ENCODE measurements at places on chromosomes 11 and 22.

DNA sequence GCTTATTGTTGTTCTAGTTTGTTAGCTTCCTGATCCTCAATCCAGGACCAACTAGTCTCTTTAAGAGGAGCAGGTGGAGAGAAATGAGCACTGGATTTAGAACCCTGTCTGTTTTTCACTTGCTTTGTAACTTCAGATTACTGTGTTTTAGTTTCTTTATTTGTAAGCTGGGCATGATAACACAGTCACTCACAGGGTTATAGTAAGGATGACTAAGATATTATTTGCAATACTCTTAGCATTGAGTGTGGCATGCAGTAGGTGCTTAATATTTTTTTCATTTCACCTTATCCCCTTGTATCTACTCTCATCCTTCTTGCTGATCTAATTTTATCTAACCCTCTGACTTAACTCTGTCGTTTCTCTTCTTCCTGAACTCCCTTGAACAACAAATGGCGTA lies 33.8 kb downstream of the DNHD1 start:
- H3K27ac ChIP-seq: no peak overlapping the region
- H3K4me3 ChIP-seq: no peak overlapping the region
- no peaks in the 10 kb centered on the region for H3K4me1 ChIP-seq
- no peaks in the 10 kb centered on the region for H3K36me3 ChIP-seq

DNA sequence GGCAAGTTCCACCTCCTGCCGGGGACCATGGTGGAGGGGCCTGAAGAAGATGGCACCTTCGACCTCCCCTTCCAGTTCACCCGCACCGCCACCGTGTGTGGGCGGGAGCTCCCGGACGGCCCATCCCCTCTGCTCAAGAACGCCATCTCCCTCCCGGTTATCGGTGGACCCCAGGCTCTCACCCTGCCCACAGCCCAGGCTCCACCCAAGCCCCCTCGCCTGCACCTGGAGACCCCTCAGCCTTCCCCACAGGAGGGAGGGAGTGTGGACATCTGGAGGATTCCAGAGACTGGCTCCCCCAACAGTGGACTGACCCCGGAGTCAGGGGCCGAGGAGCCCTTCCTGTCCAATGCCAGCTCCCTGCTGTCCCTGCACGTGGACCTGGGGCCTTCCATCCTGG lies 6.4 kb downstream of the CDC42EP2 start:
- H3K36me3 ChIP-seq: no peaks in the 10 kb centered on the region
- no peak overlapping the region for H3K27ac ChIP-seq
- DNase-seq: no peak
- H3K4me1 ChIP-seq: peaks cover 16% of the 10 kb centered on the region

- DNase-seq: peak; percentile 76
- H3K4me3 ChIP-seq: peak overlapping the region; percentile 75
- no peaks in the 10 kb centered on the region for H3K27me3 ChIP-seq
- peaks cover 5% of the 10 kb centered on the region for H3K36me3 ChIP-seq
- H3K4me1 ChIP-seq: peaks cover 70% of the 10 kb centered on the region
Measured at GRCh38 chr11:118910309-118911112, 15.2 kb downstream of the BCL9L start.

GRCh38 chr22:23565305-23565914 lies 14.7 kb downstream of the IGLL1 start:
- peak overlapping the region; percentile 85 for H3K4me3 ChIP-seq
- peaks cover 34% of the 10 kb centered on the region for H3K4me1 ChIP-seq

GRCh38 chr11:103528046-103528445 lies 418.8 kb downstream of the DYNC2H1 start:
- no peak for DNase-seq
- no peaks in the 10 kb centered on the region for H3K36me3 ChIP-seq
- H3K4me1 ChIP-seq: no peaks in the 10 kb centered on the region
- peaks cover 3% of the 10 kb centered on the region for H3K27me3 ChIP-seq
- no peak overlapping the region for H3K27ac ChIP-seq

- no peaks in the 10 kb centered on the region for H3K36me3 ChIP-seq
- H3K4me1 ChIP-seq: peaks cover 16% of the 10 kb centered on the region
- H3K4me3 ChIP-seq: no peak overlapping the region
- DNase-seq: no peak
Measured at GRCh38 chr22:19526702-19527111, 2.5 kb upstream of the CLDN5 start.

- H3K4me3 ChIP-seq: no peak overlapping the region
- H3K36me3 ChIP-seq: peaks cover 8% of the 10 kb centered on the region
- H3K27me3 ChIP-seq: no peaks in the 10 kb centered on the region
- H3K27ac ChIP-seq: no peak overlapping the region
- DNase-seq: no peak
Measured at GRCh38 chr22:46673662-46674236, 53.6 kb downstream of the GRAMD4 start.

DNA sequence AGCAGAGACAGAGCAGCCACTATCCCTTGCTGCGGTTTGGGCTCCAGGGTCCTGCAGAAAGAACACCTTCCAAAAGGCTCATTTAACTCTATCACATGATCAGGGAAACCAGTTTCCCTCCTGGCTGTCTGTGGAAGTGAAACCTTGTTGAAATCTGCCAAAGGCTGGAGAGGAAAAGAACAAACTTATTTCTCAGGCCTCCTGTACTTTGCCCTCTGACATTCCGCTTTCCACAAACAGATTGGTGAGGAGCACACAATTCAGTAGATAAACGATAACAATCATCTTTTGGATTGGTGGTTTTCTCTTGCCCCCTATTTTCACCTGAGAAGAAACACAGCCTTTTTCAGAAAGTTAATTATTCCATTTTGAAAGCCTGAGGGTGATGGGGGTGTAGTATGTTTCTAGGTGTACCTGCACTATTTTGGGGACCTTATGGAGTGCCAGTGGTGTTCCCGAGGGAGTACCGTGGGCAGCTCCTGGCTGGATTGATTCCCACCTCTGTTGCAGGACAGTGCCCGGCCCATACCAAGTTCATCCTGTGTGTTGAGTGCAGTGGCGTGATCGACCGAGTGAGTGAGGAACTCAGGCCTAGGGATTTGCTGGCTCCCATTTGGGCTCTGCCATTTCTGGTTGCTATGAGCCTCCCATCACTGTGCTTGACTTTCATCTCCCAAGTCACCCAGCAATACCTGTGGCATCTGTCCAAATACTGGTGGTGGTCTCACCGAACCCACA lies 102.0 kb downstream of the TBC1D22A start:
- no peak overlapping the region for H3K27ac ChIP-seq
- H3K36me3 ChIP-seq: peaks cover 45% of the 10 kb centered on the region
- H3K27me3 ChIP-seq: no peaks in the 10 kb centered on the region

DNA sequence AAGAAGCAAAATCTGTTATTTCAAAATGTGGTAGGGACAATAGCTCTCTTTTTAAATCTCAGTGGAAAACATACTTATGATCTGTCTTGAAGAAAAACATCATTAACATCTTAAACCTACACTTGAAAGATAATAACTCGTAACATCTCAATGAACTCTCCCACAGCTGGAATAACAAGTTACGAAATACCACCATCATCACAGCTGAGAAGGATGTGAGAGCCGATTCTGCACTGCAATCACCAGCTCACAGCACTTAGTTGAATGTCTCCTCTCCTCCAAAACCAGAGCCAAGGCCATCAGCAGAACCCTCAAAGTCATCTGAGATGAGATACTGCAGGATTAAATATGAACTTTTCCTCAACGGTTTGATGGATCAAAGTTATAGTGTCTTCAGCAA lies 124.3 kb downstream of the ARHGAP20 start:
- no peak overlapping the region for H3K4me3 ChIP-seq
- no peak for DNase-seq
- no peaks in the 10 kb centered on the region for H3K4me1 ChIP-seq
- no peaks in the 10 kb centered on the region for H3K36me3 ChIP-seq

DNA sequence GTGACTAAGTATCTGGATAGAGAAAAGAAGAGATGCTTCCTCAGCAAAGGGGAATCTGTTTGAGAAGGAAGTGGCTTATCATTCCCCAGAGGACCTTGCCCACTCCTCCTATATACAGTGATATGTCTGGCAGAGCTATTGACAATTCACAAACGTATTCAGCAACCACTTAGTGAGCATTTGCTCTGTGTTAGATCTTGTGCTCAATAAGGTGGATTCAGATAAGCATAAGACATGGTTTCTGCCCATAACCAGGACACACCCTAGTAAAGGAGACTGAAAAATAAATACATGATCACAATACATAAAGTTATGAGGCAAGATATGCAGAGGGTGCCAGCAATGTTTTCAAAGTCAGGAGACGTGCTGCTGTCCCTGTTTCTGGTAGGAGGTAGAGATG lies 1.4 kb downstream of the TMEM9B start:
- H3K36me3 ChIP-seq: no peaks in the 10 kb centered on the region
- H3K27me3 ChIP-seq: no peaks in the 10 kb centered on the region
- H3K27ac ChIP-seq: no peak overlapping the region
- peak overlapping the region; percentile 90 for H3K4me3 ChIP-seq
- peaks cover 44% of the 10 kb centered on the region for H3K4me1 ChIP-seq
- no peak for DNase-seq

GRCh38 chr22:33539902-33540751 lies 380.1 kb downstream of the LARGE1 start:
- no peak overlapping the region for H3K4me3 ChIP-seq
- peaks cover 10% of the 10 kb centered on the region for H3K36me3 ChIP-seq
- DNase-seq: no peak
- no peak overlapping the region for H3K27ac ChIP-seq

- peaks cover 5% of the 10 kb centered on the region for H3K36me3 ChIP-seq
- peaks cover 9% of the 10 kb centered on the region for H3K27me3 ChIP-seq
- no peak overlapping the region for H3K27ac ChIP-seq
Measured at GRCh38 chr22:47218671-47219070, 456.2 kb downstream of the TBC1D22A start.

DNA sequence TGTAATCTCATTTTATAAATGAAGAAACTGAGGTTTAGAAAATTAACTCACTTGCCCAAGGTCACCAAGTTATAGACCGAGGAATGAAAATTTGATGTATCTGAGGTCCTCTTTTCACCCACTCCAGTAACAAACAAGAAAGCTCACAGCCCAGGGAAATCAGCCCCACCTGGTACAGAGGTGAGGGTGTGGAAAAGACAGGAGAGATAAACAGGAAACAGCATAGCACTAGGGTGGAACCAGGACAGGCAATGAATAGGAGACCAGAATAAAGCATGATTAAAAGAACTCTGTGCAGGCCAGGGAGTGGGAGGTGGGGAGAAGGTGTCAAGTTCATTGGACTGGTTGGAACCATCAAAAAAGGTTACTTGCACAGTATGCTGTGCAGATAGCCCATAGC lies 46.2 kb upstream of the SMCO4 start:
- H3K36me3 ChIP-seq: no peaks in the 10 kb centered on the region
- DNase-seq: no peak
- H3K27ac ChIP-seq: no peak overlapping the region
- peaks cover 4% of the 10 kb centered on the region for H3K4me1 ChIP-seq

DNA sequence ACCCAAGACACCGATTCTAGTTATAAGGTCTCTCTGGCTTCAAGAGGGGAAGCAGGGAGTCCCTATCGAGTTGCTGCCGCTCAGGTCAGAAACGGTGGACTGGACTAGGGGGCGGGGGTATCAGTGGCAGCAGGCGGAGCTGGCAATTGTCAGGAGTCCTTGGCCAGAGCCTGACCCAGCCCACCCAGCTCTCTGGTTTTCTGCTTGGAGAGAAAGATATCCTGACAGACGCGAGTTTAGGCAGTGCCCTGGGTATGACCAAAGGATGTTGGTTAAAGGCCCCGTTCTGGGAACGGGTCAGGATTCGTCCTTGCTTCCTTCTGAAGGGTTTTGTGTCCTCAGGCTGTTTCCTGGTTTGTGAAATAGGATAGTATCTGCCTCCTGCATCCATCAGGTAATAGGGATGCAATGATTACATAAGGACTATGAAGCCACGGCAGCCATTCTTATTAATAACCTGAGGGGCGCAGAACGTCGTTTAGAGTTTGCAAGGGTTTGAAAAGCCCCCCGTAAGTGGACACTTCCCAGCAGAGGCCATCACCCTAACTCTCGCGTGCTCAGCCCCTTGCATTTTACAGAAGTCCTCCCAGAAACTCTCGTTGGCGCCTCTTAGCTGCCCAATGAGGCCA lies 700 bp upstream of the DEPDC5 start:
- no peaks in the 10 kb centered on the region for H3K36me3 ChIP-seq
- no peaks in the 10 kb centered on the region for H3K27me3 ChIP-seq
- peaks cover 54% of the 10 kb centered on the region for H3K4me1 ChIP-seq

- no peaks in the 10 kb centered on the region for H3K36me3 ChIP-seq
- no peak for DNase-seq
- H3K27ac ChIP-seq: no peak overlapping the region
- H3K4me1 ChIP-seq: peaks cover 33% of the 10 kb centered on the region
- no peak overlapping the region for H3K4me3 ChIP-seq
Measured at GRCh38 chr22:21026783-21027692, 5.3 kb downstream of the SLC7A4 start.

GRCh38 chr11:78397398-78397797 lies 20.2 kb downstream of the GAB2 start:
- no peaks in the 10 kb centered on the region for H3K36me3 ChIP-seq
- H3K27me3 ChIP-seq: no peaks in the 10 kb centered on the region
- no peak overlapping the region for H3K27ac ChIP-seq
- DNase-seq: no peak

GRCh38 chr11:6778518-6778917 lies 4.3 kb upstream of the OR2AG1 start:
- H3K27ac ChIP-seq: no peak overlapping the region
- no peak overlapping the region for H3K4me3 ChIP-seq
- H3K4me1 ChIP-seq: no peaks in the 10 kb centered on the region

DNA sequence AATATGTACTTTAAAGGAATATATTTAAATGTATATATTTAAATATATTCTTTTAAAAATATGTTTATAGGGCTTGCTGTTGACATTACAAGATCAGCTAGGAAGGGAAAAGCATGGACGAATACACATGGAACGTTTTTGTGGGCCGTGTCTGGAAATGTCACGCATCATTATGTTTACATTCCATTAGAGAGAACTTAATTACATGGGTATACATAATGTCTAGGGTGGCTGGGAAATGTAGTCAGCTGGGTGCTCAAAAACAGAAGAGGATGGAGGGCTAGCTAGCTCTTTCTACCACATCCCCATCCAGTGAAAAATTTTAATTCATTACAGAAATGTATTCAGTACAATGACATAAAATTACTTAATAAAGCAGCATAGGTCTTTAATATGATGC lies 371.2 kb downstream of the DYNC2H1 start:
- no peaks in the 10 kb centered on the region for H3K36me3 ChIP-seq
- H3K27ac ChIP-seq: no peak overlapping the region
- no peaks in the 10 kb centered on the region for H3K4me1 ChIP-seq
- H3K4me3 ChIP-seq: no peak overlapping the region
- no peak for DNase-seq

GRCh38 chr11:9125185-9125886 lies 33.9 kb upstream of the SCUBE2 start:
- peaks cover 23% of the 10 kb centered on the region for H3K36me3 ChIP-seq
- H3K27ac ChIP-seq: peak overlapping the region; percentile 15
- H3K4me1 ChIP-seq: peaks cover 6% of the 10 kb centered on the region
- DNase-seq: no peak
- no peak overlapping the region for H3K4me3 ChIP-seq

DNA sequence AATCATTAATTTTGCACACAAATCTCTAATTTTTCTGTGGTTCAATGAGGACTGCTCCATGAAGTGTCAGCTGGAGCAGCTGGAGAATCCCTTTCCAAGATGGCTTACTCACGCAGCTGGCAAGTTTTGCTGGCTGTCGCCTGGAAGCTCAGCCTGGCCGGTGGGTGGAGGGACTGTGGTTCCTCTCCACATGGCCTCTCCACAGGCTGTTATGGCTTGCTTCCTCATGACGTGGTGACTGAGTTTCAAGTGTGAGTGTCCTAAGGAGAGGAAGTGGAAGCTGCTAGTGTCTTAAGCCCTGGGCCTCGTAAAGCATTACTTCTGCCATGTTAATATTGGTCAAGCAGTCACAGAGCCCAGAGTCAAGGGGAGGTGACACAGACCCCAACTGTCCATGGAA lies 14.0 kb upstream of the NRIP3 start:
- no peaks in the 10 kb centered on the region for H3K36me3 ChIP-seq
- H3K27ac ChIP-seq: no peak overlapping the region
- no peak overlapping the region for H3K4me3 ChIP-seq
- H3K27me3 ChIP-seq: peaks cover 22% of the 10 kb centered on the region
- DNase-seq: no peak

- peaks cover 16% of the 10 kb centered on the region for H3K4me1 ChIP-seq
Measured at GRCh38 chr22:25437414-25438160, 126.9 kb upstream of the GRK3 start.
